ENCODE measurements at places on chromosomes 3 and 15. TPM values are rescaled to one million over a fixed set of nuclear protein-coding genes. Genes with fewer than 3 reads are reported as not detected.

- no peak for DNase-seq
Measured at GRCh38 chr3:154684021-154684420, 254.0 kb upstream of the GPR149 start.

DNA sequence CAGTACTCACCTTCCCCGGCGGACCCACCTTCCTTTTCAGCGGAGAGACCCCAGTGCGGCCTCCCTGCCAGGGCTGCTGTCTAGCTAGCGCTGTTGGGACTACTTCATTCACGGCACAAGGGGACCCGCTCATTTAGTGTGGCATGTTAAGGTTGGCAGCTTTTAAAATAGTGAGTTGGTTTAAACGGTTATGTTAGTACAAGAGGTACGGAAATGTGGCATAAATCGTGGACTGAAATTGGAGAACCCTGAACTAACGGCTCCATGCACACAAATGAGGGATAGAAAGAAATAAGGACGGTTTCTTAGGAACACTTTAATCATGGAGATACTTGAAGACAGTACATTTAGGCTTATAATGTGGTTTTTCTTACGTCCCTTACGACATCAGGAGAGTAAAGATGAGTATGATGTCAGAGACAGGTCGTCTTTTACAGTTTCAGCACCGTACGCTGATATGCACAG lies 752 bp downstream of the CEP63 start:
- no peak for DNase-seq

Gene UBAP1L
- total RNA-seq, result 1.3 TPM

DNA sequence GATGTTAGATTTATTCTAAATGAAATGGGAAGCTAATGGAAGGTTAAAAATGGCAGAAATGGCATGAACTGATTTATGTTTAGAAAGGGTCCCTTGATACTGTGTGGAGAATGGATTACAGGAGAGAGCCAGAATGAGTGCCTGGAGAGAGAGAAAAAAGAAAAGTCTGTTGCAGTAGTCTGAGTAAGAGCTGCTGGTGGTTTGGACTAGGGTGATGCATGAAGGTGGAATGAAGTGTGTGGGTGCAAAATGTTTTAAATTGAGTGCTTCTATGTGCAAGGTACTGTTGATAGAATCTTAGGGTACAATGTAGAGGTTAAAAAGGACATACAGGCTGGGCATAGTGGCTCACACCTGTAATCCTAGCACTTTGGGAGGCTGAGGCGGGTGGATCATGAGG lies 11.4 kb upstream of the MGA start:
- DNase-seq, result no peak

DNA sequence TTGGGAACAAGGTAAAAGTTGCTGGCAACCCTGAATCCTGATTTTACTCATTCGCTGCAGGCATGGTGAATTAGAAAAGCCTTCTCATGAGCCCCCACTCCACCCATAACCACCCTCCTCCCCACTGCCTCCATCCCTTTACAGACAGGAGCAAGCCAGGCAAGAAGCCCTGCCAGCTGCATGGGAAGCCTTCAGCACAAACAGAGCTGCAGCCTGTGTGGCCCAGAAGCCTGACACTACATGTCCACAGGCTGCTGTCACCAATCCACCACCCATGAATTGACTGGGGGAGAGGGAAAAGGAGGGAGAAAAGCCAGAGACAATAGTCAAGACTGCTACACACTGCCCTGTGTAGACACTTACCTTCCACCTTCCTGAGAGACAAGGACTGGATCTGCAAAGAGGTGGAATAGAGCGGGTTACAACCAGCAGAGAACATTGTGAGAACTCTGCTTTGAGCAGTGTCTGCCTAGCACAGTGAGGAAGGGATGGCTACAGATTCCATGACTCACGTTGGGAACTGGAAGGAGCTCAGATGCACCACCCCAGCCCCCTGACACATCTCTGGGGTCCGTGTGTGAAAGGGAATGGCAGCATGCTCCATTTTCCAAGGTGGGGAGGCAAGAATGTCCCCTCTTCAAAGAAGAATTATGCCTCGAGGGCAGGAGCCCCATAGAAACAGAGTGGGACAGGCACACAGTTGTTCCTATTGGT lies 33.9 kb downstream of the DZIP1L start:
- no peak for DNase-seq

DNA sequence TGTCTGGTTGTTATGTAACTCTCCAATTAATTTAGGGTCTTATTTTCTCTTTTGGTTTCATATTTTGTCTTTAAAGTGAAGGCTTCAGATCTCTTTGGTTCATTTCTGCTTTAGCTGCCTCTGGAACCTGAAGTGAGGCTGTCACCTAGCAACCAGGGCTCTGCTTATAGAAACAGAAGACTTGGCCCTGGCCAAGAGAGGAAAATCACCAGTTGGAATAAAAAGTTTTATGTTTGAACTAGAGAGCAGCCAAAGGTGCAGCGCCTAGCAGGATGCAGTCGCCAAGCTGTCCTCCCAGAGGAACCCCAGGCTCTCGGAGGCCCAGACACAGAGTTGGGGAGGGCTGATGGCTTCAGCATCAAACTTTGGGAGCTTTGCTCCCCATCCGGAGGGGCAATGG lies 41.1 kb downstream of the LYZL4 start:
- no peak for DNase-seq

DNA sequence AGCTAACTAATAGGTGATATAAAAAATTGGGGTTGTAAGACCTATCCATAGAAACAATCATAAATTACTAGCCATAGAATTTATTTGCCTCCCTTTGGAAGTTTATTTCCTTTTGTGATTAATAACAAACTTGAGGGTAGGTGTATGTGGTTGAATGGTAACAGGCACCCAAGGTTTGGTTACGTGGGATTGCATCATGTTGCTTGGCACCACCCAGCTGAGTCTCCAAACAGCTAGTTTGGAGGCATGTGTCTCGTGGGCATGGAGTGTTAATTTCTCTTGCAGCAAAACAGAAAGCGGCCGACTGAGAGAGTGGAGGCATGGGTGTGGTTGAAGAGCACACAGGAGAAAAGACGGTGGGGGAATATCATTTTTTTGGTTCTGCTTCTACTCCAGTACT lies 441.4 kb downstream of the CNTN4 start:
- no peak for DNase-seq

GRCh38 chr3:164418414-164418813 lies 659.9 kb downstream of the SI start:
- DNase-seq, result no peak

GRCh38 chr3:82685761-82686160 lies 924.3 kb upstream of the GBE1 start:
- DNase-seq, result no peak
